ENCODE measurements at places on chromosomes 7 and 10. TPM values are rescaled to one million over a fixed set of nuclear protein-coding genes. Genes with fewer than 3 reads are reported as not detected.

Gene TDRD1
- 0.74 TPM for total RNA-seq

Gene EPO
- total RNA-seq, result not detected

Gene STAG3
- total RNA-seq, result 1.1 TPM

Gene CAMK1D
- 28.6 TPM for total RNA-seq

Gene PIP
- total RNA-seq, result not detected

Gene PAX4
- not detected for total RNA-seq

Gene FOXL3
- total RNA-seq, result not detected

Gene CACNA2D1
- total RNA-seq, result 55.2 TPM

Gene PLCE1
- total RNA-seq, result 20.9 TPM

Gene OR2A12
- total RNA-seq, result not detected

Gene MKX
- 0.47 TPM for total RNA-seq

DNA sequence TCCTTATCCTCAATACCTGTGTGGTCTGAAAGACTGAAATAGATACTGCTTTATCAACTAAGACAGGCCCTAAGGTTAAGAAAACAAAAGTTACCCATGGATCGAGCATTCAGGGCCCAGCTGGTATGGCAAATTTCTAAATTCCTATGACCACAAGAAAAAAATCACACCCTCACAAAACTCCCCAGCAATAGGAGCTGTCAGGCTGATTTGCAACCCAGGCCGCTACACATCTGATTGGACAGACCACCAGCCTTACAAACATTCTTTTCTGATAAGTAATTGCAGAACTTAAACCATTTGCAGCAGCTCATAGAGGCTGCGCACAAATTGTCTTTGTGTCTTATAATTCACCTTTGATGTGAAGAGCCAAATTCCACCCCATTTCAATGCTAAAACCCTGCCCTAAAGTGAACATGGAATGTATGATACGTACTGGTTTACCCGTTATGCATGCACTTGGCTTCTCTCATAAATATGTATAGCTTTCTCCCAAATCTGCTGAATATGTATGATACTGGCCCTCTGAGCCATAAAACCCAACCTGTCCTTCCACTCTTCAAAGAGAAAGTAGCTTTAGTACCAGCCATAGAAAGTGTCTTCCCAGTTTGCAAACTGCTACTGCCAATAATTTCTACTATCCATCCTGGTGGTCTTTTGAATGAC is 842.5 kb downstream of the GRID1 start:
- no peak for DNase-seq

GRCh38 chr7:19020062-19020461 is 97.4 kb downstream of the TWIST1 start:
- no peak for DNase-seq

- DNase-seq, result no peak
Observed at GRCh38 chr7:106623853-106624252, 37.1 kb downstream of the CCDC71L start.

GRCh38 chr10:13589316-13589715 is 2.6 kb downstream of the PRPF18 start:
- DNase-seq, result no peak

DNA sequence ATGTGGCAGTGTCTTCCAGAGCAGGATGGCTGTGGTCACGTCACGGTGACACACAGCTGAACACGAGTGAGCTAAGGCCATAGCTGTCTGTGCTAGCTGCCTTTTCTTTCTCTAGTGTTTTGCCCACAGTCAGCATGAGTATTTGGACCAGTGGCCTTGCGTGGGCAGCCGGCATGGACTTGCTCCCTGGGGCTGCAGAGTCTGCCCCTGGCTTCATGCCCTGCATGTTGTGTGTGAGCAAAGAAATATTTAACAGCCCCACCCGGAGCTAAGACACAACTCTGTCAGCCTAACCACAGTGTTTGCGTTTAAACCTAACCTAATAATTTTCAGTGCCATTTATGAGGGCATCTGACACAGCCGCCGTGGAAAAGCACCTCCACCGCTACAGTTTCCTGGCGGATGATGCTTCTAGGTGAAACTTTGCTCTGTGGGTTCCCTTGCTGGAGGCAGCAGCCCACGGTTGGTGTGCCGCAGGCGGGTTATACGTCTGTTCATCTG is 14.6 kb downstream of the CHST12 start:
- peak; percentile 64 for DNase-seq

- no peak for DNase-seq
Observed at GRCh38 chr7:130458257-130458656, 17.4 kb upstream of the CEP41 start.

DNA sequence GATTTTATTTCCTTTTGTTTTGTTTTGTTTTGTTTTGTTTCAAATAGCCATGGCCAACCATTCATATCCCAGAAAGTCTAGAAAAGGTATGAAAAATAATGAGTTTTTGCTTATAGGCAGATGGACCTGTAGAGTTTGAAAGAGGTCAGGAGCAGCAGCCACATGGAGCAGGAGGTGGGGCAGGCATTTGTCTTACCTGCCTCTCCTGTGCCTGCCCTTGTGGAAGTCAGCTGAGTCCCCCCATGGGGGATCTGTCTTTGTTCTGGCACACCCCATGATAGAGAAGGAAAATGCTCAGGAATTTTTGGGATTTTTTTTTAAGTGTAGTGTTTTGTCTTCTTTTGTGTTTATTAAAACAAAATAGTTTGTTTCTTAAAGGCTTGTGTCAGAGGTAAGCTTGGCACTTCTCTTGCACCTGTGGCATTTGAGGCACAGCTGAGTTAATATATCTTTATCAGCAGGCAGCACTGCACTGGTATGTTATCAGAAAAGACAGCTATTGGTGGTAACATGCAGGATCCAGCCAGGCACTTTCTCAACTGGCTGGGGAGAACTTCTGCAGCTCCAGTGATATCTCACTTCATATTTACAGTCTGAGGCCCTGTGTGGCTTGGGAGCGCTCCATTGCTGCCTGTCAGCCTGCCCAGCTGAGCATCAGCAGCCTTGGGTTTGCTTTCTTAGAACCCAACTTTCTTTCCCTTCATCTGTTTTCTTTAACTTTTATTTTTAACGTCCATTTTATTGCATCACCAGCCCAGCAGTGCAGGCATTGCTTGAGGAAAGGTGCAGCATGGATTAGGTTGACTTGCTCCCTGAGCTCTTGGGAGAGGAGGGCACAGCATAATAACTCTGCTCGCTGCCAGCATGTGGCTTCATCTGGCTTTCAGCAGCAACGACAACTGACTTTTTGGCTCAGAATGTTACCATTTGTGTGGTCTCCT is 44.4 kb downstream of the LRRC4 start:
- DNase-seq, result peak; percentile 35

DNA sequence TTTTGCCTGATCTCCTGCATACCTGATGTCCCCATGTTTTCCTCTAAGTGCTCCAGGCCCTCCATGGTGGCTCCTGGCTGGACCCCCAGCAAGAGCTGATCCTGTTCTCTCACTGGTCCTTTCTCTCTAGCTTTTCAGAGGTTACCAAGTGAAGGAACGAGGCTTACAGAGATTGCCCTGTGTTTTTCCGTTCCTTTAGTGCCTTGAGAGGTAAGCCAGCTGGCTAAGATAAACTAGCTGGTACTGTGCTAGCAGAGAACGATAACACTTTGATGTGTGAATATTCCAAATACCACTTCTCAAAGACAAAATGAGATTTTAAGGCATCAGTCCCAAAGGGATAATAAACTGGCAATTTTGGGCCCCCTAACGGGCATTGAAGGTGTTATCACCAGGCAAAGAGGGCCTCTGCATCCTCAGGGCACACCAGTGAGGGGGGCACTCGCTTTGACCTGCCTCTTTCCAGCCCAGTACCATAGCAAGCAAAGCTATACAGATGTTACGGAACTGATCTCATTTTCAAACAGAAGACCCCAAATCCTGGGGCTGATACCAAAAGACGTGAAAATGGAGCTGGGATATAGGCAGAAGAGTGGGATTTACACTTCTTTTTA is 8.4 kb upstream of the CCNY start:
- no peak for DNase-seq

DNA sequence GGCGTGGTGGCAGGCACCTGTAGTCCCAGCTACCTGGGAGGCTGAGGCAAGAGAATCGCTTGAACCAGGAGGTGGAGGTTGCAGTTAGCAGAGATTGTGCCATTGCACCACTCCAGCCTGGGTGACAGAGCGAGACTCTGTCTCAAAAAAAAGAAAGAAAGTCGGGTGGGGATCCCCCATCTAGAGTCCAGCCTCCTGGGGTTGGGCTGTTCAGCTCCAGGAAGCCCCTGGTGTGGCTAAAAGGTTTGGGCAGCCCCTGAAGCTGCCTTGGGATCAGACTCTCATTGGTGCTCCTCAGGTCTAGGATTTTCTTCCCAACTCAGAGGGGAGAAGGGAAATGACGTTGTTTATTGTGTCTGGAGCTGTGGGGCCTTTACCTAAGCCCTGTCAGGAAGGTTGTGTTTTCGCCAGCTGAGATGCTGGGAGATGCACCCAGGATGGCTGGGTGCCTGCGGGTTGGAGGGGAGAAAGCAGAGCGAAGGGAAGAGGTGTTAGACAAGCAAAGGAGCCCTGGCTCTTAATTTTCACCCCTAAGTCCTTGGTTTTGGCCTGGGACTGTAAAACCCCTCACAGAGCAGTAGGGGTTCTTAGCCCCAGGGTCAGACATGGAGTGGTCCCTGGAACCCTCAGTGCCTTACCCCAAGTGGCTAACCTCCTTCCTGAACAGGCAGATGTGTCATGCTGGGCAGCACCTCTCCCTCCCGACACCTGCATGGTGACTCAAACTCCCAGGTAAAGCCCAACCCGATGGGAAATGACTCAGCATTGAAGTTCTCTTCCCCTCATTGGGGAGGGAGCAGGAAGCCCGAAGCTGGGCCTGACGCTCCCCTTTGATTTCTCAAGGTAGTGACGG is 21.1 kb downstream of the PLAU start:
- DNase-seq, result no peak

DNA sequence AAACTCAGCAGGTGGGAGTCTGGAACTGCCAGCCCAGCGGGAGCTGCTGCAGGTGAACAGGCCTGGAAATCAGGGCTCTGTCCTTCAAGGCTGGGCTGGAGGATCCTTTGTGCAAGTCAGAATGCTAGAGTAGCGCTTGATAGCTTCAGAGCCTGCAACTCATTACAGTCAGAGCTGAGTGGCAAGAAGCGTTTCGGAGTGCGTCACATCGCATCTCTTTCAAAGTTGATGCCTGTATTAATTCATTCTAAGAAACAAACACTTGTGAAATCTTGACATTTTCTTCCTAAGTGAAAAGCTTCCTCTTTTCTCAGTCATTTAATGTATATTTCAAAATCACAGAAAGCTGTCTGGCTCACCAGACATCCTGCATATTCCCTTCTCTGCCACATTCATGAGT is 121.2 kb upstream of the NPS start:
- DNase-seq, result no peak

- DNase-seq, result no peak
Observed at GRCh38 chr7:7641129-7641663, 644 bp downstream of the UMAD1 start.

DNA sequence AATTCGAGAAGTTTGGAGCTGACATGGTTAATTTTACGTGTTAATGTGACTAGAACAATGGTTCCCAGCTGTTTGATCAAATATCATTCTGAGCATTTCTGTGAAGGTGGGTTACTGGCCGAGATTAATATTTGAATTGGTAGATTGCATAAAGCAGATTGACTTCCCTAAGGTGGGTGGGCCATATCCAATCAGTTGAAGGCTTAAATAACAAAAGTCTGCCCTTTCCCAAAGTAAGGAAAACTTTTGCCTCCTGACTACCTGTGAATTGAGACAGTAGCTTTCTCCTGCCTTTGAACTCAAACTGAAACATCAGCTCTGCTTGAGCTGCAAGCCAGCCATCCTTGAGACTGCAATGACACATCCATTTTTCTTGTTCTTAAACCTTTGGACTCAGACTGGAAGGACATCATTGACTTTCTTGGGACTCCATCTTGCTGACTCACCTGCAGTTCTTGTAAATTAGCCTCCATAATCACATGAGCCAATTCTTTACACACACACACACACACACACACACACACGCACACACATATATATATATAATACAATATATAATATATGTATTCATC is 63.1 kb upstream of the LRRTM3 start:
- no peak for DNase-seq

DNA sequence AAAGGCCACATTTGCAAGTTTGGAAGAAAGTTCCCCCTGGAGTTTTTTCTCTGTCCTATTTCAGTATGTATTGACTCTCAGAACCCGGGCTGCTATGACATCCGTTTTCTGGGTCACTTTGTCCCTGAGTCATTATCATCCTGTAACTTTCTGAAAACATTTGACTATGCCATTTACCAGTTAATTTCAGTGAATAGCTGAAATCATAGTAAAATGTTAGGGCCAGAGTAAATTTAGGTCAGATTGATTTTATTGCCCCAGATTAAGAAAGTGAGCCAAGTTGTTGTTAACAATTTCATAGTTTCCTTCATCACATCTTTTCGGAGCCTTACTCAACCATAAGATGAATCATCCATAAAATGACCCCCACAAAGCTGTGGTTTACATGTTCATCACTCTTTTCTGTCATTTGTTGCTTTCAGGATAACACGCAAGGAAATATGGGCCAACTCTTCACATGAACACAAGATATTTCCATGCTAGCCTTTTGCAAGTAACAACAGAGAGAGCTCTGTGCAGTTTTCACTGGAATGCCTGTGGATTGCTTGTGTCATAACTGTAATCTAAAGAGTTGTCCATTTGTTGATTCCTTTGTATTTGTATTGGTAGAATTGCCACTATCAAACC is 3.9 kb upstream of the MACC1 start:
- peak; percentile 31 for DNase-seq

DNA sequence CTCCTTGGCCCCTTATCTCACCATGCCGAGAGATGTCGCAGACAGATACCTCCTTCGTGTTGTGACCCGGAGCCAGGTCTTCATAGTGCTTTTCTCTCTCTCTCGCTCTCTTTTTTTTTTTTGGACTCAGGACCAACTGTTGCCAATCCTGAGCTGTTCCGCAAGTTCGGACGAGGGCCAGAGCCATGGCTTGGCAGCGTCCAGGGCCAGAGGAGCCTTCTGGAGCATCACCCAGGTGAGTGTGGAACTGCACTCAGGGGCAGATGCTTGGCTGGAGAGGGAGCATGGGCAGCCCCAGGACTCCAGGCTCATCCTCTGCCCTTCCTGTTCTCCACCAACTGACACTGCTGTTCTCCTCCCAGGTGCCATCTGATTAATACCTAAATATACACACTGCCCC is 7.8 kb downstream of the ZNF862 start:
- peak; percentile 42 for DNase-seq

GRCh38 chr10:47334466-47335295 is 12.4 kb downstream of the GDF2 start:
- no peak for DNase-seq

DNA sequence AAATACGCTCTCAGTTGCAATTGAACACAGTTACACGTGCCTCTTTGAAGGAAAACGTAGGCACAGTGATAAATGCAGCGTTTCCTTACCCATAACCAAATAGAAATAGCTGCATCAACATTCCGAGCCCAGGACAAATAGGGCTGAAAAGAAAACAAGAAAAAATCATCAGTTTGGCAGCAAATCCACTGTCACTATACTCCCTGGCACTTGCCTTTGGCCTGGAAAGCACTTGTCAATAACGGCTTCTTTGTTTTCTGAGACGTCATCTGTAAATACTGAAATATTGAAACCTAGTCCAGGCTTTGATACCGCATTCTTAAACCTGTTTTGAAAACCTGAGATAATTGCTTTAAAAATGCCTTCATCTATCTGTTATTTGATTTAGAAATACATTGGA is 167.2 kb upstream of the AKR1E2 start:
- no peak for DNase-seq
